ENCODE measurements at places on chromosomes 7 and 10.

- DNase-seq: no peak
Observed at GRCh38 chr10:86103391-86104101, 263.0 kb downstream of the GRID1 start.

DNA sequence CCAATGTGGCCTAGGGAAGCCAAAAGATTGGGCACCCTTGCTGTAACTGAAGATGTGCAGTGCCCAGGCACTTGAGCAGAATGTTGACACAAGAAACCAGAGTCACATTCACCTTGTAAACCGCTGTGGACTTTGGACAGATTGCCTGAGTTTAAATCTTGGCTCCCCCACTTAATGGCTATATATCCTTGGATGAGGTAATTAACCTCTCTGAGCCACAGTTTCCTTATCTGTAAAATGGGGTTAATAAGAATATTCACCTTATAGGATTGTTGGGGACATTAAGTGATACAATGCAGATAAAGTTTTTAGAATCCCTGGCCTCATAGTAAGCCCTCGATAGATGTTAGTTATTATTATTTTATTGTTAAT, 331.0 kb downstream of the LRMDA start:
- no peak for DNase-seq

DNA sequence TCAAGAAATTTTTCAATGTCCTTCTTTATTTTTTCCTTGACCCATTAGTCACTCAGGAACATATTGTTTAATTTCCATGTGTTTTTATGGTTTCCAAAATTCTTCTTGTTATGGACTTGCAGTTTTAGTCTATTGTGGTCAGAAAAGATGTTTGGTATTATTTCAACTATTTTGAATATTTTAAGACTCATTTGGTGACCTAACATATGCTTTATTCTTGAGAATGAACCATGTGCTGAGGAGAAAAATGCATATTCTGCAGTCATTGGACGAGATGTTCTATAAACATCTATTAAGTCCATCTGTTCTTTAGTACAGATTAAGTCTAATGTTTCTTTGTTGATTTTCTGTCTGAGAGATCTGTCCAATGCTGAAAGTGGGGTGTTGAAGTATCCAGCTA, 42.3 kb upstream of the MDFIC start:
- DNase-seq: peak; percentile 75

DNA sequence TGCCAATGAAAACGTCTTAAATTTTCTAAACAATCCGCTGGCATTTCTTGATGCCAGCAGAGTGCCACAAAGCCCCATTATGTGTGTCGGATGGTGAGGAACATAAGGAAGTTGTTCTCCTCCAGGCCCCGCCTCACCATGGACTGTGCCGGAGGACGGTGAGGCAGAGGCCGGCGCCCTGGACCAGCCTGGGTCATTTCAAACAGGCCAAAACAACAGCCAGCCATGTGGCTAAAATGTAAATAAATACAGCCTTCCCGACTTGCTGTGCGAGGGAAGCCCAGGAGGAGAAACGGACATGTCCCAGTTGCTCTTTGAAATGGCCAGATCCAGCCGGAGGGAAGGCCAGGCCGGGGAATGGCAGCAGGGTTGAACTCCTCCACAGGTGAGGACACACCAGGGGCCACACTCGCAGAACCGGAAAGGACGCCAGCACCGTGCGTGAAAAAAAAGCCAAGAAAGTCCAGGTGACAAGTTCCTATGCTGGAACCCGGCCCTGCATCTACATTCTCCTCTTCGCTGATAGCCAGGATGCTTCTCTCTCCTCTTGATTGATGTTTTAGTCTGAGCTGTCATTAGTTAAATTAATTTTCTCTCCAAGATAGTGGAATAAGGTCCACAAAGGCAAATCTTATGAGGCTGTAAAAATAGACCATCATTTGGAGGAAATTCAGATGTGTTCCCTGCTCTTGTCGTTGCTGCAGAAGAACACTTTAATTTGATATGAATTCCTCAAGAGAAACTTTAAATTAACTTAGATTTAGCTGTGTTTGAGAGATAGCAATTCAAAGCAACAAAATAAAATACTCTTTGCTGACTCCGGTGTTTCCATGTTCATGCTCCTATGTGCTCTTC, 64.6 kb downstream of the EBF3 start:
- no peak for DNase-seq

DNA sequence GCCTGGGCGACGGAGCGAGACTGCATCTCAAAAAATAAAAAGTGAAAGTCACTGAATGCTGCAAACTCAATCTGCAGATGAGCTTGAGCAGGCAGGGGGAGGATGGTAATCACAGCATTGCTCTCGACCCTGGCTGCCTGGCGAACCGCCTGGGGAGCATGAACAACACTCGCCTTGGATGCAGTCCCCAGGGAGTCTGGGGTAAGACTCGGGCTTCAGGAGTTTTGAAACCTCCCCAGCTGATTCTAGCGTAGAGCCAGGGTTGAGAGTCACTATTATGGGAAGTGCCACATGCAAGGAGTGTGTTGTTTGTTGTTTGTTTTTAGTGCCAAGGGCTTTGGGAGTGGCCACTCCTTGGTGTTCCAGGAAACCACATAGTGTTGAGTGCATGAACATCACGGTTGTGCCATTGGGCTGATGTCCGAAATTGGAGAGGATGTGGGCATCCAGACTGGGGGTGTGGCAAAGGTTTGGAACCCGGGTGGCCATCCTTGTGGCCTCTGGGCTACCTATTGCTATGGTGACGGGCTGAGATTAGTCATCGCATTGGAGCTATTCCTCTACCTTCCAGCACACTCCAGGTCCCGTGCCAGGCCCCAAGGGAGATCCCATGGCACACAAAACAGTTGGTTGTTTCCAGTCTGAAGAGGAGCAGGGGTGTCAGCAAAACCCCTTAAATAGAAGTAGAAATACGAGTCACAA, 92.6 kb downstream of the RGS10 start:
- peak; percentile 22 for DNase-seq
